ENCODE measurements at places on chromosomes 16 and 17.

DNA sequence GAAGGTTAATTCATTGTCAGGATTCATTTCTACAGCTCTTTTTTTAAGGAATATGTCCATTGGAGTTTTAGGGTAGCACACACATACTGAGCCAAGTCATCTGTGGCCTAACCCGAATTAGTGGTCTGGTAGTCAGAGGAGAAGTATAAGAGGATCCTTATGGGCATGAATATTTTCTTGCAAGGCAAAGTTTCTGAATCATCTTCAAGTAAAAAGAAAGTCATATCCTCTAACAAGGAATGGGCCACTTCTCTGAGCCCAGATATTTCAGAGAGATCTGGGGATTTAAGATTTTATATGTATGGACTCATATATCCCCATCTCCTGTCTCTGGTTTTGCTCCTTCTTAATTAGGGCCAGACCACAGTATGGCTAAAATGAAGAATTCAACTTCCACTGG is 99.2 kb upstream of the CDH8 start:
- no peak for DNase-seq

DNA sequence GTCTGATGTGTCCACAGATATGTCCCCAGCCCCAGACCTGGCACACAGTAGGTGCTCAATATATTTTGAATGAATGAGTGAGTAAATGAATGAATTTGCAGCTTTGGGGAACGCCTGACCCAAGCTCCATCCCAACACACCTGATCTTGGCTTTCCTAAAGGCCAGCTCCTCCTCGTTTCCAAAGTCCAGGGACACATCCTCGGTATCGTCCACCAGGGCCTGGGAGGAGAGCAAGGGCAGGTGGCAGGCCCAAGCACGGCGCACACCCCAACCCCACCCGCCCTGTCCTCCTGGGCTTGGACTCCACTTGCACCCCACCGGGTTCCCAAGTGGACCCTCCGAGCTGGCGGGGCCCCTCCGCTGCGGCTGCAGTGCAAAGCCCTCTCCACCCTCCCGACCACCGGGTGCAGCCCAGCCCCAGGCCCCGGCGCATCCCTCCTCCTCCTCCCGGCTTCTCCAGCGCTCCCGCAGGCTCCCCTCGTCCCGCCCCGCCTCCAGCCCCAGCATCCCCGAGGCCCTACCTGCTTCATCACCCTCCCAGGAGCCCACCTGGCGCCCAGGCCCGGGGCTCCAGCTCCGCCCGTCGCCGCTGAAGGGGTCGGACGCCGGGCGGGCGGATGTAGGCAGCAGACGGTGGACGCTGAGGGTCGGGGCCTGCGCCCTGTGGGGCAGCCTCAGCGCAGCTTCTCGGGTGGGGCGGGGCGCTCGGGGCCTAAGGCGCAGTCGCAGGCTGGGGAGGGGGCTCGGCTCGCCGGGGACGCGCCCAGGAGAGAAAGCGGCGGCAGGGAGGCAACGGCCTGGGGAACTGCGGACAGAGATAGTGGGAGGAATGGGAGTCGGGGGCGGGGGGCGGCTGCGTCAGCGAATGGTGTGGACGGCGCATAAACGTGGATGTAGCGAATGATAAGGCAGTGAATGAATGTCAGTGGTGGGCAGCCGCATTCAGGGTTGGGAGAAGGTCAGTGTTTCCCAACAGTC is at the start of gene TVP23A:
TVP23A (minus strand) TSS at position 832 of the 979 bp plus-strand sequence; CDS start at position 531, 301 bp downstream.
- no peak for DNase-seq

DNA sequence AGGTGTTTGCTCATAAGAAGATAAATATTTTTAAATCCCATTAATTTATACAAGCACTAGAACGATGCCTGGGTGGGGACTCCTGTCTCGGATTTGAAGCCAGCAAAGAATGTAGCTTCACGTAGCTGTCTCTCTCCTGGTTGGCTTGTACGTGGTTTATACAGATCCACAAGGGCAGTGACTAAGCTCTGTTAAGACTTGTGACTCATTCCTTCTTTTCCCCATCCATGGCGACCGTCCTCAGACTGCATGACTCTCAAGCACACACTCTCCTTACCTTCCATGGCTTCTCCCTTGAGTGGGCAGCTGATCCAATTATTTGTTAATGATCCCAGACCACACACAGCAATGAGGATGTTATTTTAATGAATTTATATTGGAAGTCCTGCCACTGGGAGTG is 679.7 kb upstream of the SOX9 start:
- no peak for DNase-seq

GRCh38 chr16:87895641-87896141 is 26.4 kb upstream of the SLC7A5 start:
- DNase-seq = peak; percentile 57

DNA sequence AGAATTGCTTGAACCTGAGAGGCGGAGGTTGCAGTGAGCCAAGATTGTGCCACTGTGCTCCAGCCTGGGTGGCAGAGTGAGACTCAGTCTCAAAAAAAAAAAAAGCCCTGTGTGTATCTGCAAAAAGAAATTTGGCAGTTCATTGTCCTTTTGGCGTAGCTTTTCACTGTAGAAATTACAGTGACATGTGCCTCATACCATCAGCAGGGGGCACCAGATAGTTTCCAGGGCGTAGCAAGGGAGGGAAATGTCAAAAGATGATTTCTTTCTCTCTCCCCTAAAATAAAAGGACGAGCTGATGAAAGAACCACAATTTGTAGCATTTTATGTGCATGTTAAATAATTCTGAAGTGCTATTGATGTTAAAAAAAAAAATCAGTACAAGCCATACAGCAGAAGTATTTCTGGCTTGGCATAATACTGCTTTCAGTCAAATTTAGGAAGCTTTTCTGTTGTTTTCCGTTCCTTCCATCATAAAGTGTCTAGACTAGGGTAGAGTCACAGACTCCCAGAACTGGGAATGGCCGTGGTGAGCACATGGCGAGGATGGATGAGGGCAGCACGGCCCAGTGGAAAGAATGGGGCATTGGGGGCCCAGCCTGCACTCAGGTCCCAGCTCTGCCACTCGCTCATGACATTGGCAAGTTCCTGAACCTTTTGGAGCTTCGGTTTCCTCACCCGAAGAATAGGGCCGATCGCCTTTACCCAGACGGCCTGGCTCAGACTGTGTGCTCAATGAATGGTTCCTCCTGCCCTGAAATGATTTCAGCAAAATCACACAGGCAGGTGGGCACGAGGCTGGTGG is 59.8 kb upstream of the RPH3AL start:
- DNase-seq = peak; percentile 41

DNA sequence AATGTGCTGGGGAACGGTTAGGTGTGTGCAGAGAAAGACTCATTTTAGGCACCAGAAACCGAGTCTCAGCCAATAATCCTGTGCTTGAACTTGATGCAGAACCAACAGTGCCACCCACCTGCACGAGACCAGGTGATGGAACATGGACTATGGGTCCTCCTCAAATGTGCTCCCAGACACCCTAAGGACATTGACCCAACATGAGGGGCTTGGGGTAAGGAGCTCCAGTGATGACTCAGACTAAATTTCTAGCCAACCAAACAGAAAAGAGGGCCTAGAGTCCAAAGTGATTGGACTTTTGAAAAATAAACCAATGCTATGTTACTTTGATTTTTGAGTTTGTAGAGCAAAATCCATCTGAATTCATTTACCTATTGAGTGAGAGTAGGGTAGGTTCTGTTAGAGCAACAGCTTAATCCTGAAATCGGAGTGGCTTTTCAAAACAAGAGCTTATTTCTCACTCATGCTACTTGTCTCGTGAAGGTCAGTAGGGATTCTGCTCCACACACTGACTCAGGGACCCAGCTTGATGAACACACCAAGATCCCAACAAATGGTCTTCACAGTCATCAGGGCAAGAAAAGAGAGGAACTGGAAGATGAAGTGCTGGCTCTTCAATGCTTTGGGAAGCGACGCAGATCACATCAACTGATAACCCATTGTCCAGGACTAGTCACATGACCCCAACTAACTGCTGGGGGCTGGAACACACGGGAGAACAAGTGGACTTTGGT is 21.8 kb downstream of the FAM20A start:
- no peak for DNase-seq

- DNase-seq = no peak
Observed at GRCh38 chr16:64629622-64630021, 492.2 kb downstream of the CDH11 start.

DNA sequence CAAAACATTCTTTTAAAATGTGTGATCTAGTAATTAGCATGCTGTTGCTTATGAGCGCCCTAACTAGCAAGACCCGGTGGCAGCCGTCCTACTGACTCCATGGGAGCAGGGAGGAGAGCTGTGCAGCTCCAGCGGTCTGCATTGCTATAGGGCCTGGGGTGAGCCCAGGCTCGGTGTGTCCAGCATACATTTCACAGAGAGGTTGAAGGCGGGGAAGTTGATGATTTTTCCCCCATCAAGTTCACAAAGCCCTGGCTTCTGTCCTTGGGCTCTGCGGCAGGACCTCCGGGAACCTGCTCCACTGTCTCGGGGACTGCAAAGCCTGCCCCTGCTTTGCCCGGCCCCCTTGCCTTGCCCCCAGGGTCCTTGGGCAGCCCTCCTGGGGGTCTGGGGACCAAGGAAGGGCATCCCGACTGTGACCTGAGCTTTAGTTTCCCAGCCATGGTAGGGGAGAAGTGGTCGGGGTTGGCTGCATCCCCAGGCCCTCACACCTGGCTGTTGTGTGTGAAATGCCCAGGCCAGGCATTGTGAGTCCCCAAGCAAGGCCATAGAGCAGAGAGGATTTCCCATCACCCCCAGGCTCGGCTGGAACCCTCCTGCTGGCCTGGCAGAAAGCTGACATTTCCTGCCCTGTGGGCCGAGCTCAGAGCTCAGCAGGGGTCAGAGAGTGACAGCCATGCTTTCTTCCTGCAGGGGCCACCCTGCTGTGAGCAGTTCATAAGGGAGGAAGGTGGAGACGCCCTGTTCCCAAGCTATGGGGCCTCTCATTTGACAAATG is 24.8 kb downstream of the KCNJ12 start:
- no peak for DNase-seq

- DNase-seq = no peak
Observed at GRCh38 chr16:62068747-62069146, 32.5 kb upstream of the CDH8 start.

DNA sequence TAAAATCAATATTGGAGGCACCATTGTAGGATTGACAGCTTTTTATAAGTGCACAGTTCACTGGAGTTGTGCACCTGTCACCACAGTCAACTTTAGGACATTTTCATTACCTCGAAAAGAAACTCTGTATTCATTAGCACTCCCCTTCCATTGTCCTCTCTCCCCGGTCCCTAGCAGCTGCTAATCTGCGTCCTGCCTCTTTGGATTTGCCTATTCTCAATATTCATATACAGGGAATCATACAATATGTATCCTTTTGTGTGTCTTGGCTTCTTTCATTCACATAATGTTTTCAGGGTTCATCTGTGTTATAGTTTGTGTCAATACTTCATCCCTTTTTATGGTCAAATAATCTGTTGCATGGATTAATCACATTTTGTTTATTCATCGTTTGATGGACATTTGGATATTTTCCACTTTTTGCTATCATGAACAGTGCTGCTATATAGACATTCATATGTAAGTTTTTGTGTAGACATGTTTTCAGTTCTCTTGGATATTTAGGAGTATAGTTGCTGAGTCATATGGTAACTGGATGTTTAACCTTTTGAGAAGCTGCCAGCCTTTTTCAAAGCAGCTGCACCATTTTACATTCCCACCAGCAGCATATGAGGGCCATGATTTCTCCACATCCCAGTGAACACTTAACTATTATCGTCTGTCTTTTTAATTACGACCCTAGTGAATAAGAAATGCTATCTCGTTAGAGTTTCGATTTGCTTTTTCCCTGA is 9.8 kb downstream of the DNAJA3 start:
- DNase-seq = no peak

DNA sequence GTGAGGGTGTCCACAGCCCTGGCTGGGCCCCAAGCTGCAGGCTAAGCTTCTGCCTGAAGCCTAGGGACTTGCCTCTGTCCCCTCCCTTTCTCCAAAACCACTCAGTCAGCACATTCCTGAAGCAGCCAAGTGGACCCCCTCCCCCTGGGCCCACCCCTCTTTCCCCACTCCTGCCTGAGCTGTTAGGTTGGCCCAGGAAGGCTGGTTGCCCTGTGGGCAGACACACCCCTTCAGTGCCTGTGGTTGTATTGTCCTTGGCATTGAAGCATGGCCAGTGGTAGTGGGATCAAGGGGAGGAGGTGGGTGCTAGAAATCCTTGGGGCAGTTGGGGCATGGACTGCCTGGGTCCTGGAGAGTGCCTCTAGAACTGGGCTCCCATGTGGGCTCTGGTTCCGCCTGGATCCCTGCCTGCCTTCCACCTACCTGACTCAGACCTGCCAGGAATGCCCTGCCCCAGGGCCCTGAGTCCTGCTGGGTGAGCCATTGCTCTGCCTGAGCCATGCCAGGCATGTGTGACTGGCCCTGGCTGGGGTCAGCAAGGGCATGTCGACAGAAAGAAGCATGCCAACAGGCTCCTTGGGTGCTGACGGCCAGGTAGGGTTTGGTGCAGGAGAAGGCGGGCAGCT is 2.1 kb downstream of the TRAF4 start:
- DNase-seq = no peak

DNA sequence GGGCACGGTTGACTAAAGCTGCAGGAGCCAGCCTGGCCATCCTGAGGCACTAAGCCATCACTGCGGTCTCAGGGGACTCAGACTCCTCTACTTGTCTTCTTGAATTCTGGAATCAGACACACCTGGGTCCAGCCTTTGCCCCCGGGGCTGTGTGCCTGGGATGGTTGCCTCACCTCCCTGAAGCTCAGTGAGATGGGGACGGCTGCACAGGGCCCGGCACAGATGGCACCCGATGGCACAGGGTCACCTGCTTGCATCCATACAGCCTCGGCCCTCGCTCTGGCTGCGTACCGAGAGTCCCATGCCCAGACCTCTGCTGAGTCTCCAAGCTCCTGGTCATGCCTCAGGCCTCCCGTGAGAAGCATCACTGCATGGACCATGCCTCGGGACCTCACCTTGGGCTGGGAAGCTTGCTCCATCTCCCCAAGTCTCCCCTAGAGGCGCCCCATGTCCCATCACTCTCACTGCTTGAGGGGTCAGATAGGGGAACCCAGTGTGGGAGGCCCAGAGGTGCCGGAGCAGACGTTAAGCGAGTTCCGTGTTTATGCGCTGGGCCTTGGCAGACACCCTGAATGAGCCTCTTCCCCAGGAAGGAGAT is 316.3 kb downstream of the SEC14L1 start:
- no peak for DNase-seq

DNA sequence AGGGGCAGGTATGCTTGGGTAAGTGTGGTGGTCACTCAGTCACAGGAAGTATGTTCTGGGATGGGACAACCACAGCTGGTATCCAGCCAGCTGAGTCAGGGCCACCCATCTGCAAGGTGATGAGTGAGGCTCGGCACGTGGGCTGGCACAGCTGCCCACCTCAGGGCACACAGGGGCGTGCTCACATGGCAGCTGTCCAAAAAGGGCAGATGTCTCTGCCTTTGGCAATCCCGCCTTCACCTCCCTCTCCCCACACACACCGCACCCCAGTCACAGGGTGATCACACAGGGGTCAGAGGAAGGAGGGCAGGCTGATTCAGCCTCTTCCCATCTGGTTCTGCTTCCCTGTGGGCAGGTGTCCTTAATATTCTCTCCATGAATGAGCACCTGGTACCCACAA is 85.9 kb upstream of the TOB1 start:
- no peak for DNase-seq

DNA sequence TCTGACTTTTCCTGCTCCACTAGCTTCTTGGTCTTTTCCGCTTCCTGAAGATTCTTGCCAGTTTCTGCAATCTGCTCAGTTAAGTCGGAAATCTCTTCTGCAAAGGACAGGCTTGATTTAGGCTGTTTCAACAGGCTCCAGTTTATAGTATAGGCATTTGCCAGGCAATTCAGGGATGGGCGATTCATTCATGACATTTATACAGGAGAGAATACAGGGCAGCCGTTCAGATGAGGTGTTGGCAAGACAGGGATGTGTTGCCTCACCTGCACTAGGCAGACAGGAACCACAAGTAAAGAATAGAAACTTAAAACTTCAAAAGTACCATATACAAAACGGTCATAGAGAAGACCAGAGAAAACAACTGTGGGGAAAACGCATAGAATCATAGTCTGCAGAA is 61.7 kb downstream of the MYH13 start:
- DNase-seq = no peak

Measured in T-helper 22 cell (primary cell).